Activated T-cell treated with anti-CD3 and anti-CD28 coated beads for 48 hours (primary cell): ENCODE measurements at places on chromosomes 3 and 15.

- DNase-seq: no peak
Measured at GRCh38 chr3:49600781-49601180, 46.5 kb downstream of the BSN start.

GRCh38 chr3:97488741-97489140, 275.8 kb upstream of the ARL6 start:
- DNase-seq: no peak

GRCh38 chr15:47844437-47844836, 127.1 kb downstream of the SEMA6D start:
- DNase-seq: no peak

DNA sequence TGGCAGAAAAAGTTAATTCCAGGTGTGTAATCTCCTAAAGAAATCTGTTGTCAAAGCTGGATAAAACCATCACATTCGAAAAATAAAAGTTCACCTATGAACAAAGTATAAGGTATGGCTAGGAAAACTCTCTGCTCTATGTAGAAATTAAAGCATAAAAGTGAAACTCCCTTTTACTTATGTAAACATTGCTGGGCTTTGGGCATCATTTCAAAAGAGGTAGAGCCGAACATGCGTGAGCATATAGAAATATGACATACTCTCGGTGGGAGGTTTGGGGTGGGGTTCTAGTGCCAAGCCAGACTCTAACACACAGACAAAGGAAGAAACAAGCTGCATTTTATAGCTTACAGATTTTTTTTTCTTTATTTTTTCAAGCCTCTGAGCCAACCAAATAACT, 306.8 kb upstream of the ATP11B start:
- no peak for DNase-seq

DNA sequence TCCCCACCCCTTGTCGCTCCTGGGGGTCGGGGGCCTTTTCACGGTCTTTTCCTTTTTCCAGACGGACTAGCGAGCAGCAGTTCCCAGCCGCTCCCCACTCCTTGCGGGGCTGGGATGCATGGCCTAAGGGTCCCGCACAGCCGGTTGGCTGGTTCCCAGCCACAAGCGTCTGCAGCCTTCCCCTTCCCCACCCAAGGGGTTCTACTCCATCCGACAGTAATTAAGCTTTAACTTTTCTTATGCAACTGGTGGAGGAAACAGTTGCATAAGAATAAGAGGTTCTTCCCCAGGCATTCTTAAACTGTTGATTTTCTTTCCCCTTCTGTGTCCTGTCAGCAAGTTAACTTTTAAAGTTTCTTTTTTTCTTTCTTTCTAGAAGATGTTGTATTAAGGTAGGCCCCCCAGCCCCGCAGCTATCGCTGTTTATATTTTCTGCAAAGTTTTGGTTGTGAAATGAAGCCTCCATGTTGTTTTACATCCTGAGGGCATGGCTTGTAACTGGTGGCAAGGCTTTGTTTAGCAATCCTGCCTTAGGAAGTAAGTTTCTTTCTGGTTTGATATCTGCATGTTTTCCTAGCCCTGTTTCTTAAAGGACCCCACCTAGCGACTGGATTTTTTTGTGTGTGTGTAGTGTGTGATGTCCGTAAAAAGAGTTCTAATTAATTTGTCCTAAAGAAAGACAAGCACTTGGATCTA, 207.5 kb downstream of the ZNF385D start:
- no peak for DNase-seq

DNA sequence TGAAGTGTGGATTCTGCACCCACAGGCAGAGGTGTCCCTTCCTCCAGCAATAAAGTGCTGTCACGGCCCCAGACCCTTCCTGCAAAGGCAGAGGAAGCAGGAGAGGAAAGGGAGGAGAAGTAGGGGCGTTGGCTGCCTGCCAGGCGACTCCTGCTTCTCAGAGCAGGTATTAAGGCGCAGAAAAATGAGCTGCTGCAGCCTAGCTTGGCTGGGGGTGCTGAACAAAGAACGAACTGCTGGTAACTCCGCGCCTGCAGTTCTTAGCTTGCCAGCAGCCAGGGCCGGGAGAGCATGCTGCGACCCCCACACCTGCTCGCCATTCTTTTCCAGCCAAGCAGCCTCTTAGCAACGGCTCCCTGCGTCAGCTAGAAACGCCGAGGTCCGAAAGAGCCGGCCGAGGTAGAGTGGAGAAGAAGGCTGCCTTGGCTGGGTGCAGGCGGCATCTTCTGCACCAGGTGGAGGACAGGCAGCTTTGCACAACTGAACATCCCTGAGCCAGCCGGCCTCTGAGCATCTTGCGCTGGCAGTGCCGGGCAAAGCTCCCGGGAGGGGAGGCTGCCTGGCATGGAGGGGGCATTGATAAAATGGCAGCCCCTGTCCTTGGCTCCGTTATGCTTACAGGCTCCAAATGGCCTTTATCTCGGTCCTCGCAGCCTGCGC, 296.0 kb downstream of the MEX3B start:
- no peak for DNase-seq

DNA sequence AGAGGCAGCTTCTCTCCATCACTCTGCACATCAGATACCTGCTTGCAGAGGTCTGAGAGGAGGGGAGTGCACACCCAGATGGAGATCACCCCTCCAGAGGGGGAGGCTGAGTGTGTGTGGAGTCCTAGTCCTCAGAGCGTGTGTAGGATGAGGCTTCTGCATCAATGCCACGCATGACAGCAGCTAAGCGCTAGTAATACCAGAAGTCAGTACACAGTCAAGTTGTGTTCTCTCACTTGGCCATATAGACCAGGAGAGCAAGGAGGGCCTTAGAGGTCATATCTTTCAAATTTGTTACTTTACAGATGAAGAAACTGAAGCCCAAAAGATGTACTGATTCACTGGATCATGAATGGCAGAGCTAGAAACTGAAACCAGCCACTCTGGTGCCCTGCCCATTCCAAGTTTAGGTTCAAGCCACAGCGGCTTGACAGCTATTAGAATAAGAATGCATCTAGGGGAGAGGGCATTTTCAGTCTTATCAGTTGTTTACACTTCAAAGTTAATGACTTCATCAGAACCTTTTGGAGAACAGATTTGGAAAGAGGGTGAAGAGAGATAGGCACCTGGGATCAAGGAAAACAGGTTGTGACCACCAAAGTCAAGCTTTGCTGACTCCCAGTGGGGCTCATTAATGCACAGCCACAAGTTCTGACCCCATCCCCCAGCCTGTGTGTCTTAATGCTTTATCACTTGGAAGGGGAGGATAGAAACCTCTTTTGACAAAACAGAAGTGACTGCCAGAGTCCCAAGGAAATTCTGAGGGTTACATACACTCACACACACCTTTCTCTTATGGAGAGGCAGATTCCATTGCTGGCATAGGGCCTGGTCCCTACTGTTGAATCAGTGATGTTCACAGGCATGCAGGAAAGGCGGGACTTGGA, 310.3 kb downstream of the CHST2 start:
- DNase-seq: no peak

- no peak for DNase-seq
Measured at GRCh38 chr3:146536681-146537080, 7.7 kb downstream of the PLSCR1 start.

GRCh38 chr15:75008221-75008625, 12.9 kb downstream of the SCAMP5 start:
- no peak for DNase-seq

DNA sequence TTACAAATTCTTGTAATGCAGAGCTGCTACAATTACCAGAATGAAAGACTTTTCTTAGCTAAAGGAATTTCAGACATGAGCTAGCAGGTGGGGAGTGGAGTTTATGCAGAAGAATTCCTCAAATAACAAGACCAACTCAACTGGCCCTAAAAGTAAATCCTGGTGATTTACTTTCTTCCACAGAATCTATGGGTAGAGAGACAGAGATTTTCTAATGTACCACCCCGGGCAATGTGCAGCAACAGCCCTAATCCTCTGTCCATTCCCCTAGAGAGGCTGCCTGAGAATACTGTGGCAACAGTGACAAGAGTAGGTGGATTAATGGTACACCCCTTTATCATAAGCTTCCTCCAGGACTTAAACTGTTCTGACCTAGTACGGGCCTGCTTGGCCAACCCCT, 55.2 kb downstream of the AQR start:
- no peak for DNase-seq

GRCh38 chr3:11662392-11662990, 18.8 kb upstream of the VGLL4 start:
- DNase-seq: no peak

GRCh38 chr15:64070106-64070505, 23.5 kb downstream of the CIAO2A start:
- no peak for DNase-seq

GRCh38 chr3:111864821-111865656, 6.0 kb downstream of the PHLDB2 start:
- DNase-seq: no peak

DNA sequence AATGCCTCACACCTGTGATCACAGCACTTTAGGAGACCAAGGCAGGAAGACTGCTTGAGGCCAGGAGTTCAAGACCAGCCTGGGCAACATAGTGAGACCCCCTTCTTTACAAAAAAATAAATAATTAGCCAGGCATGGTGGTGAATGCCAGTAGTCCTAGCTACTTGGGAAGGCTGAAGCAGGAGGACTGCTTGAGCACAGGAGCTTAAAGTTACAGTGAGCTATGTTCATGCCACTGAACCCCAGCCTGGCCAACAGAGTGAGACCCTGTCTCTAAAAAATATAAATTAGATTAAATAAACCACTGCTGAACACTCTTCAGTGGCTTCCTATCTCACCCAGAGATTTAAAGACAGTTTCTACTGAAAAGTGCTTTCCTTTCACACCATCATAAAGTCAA, 6.2 kb downstream of the IFT80 start:
- DNase-seq: no peak

- no peak for DNase-seq
Measured at GRCh38 chr3:50408443-50408944, 49.2 kb upstream of the TMEM115 start.

DNA sequence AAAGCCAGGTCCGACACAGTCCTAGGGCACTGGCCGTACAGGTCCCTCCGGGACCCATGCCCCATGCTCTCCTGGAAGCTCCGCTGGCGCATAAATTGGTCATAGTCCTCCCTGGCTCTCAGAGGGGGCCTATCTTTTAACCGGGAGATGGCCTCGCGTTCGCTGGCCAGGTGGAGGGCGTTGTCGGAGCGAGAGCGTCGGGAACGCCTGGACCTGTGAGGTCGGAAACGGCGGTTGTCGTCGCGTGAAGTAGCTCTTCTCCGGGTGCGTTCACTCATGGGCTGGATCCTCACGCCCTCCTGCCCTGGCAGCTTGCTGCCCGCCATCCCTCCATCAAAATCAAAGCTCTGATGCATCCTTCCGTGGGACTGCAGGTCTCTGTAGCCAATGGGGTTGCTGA, 76.0 kb upstream of the PSMD6 start:
- DNase-seq: no peak

- no peak for DNase-seq
Measured at GRCh38 chr3:69104586-69104985, 17.8 kb downstream of the LMOD3 start.

GRCh38 chr3:156547637-156548036, 7.3 kb downstream of the SSR3 start:
- no peak for DNase-seq

DNA sequence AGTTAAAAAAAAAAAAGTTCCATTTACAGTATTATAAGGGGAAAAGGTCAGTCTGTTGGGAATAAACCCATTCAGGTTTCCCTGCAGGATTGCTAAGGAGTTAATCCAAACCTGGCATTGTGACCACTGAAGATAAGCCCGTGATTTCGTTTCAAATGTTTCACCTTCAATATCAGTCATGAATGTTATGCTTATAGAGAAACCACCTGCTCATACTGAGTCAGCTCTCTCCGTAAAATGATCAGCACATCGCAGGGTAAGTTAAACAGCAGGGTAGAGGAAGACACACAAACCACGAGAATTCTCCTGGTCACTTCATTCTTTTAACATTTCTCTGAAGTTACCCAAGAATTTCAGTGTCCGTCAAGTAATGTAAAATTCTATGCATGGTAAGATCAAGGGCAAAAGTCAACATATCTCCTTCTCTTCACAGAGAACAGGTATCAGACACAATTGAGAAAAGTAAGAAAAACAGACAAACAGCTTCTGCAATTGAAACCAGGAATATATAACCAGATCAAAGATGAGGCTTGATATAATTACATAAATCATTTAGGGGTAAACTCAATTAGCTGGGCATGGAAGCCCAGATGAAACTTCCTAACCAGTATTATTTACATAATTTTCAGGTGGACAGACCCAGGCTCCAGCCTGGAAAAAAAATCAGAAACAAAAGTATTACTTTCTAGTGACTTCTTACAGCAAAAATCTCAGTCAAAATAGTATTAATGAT, 67.6 kb upstream of the ARHGEF3 start:
- DNase-seq: no peak

DNA sequence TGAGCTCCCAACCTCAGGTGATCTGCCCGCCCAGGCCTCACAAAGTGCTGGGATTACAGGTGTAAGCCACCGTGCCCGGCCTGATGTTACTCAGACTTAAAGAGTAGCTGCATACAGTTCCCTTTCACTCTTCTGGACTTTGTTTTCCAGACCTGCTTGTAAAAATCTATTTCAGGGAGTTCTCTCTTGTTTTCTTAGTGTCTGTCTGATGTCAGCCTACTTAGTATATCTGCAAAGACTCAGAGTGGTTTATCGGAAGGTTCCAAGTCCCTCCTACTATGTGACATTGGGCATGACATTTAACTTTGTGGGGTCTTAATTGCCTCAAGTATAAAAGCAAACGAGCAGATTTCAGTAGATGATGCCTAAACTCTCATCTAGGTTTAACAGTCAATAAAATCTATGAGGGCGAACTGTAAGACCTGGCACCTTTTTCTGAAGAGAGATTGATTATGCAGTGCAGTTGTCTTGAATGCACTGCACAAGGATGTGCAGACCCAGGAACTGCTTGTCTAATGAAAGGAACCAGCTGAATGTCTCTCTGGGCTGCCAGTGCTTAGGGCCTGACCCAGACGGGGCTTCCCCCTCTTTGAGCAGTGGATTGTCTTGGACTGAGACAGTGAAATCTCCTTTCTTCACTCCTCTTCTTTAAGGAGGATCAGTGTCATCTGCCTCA, 301.4 kb downstream of the PTPRG start:
- no peak for DNase-seq

GRCh38 chr3:69602112-69602511, 137.2 kb upstream of the MITF start:
- DNase-seq: no peak

DNA sequence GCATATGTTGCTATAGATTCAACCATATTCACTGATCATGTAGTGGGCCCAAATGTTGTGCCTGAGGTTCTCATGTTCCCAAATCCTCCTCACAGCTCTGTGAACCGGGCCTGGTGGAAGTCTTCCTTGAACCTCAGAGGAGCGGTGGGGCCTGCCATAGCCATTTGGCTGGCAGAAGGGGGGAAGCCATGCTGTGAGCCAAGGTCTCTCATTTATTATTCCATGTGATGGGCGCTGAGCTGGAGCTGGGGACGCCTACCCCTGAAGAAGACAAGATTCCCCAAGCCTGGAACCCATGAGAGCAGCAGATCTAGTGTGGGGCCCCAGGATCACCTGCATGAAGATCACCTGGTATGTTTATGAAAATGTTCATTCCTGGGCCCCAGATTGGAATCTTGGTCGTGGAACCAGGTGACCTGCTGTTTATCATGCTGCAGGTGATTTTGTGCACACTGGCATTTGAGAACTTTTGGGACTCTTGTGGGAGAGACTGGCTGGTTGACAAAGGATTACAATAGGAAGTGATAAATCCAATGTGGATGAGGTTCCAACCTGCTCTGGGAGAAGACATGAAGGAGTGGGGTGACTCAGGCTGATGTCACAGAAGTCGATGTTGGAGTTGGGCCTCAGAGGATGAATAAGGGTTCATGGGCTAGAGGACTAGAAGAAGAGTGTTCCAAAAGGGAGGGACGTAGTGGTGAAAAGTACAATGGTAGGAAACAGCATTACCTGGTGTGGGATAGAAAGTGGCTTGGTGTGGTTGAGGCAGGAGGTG, 102.1 kb downstream of the ASB7 start:
- no peak for DNase-seq

GRCh38 chr3:158731486-158731885, 771 bp downstream of the RARRES1 start:
- DNase-seq: no peak
